AG20443 (cell line): ENCODE measurements at places on chromosomes 16 and 17.

DNA sequence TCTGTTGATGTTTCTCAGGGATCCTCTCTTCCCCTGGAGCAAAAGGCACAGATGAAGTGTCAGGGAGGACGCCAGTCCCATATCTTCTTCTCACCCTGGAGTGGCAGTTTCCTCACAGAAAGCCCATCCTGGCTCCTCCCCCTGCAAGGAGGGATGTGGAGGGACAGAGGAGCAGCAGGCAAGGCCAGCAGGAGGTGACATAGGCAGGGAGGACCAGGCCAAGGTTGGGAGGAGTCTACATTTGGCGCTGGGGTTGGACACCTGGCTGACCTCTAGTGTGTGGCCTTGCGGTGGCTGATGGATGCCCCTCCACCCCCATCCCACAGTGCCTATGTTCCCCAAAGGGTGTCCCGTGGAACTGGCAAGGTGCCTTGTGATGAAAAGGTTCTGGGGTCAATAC lies 125.4 kb downstream of the SEC14L1 start:
- DNase-seq: no peak

DNA sequence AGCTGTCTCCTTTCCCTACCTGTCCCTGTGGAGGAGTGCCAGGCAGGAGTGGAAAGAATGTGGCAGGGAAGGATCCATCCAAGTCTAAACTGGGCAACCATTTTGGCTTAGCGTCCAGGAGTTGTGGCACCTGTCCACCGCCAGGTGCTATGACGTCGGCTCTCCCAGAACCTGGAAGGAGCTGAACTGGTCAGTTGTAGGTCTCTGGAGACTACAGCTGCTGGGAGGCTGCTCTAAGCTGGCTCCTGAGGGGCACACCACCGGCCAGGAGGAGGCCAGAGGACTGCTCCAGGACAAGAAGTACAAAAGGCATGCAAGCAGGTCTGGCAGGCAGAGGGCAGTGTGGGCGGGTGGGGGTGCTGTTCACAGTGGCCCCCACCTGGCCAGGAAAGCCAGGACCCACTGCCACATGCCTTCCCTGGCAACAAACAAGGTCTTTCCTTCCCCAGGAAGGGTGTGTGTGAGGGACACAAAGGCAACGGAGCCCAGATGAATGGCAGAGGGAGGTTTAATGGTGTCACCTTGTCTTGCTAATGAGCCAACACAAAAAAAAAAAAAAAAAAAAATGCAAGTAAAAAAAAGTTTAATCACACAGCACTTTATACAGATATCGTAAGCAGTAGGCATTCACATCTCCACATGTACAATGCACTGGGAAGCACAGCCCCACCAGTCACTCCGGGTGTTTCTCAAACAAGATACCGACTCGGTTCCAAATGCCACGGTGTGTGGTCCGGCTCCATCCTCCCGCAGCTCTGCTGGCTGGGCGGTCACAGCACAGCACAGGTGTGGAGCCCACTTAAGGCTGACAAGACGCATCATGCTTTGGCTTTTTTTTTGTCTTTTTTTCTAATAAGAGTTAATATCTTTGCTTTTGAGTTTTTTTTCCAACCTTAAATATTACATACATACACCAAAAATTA lies 4.8 kb downstream of the SPHK1 start:
- DNase-seq: peak; percentile 30

GRCh38 chr17:78883533-78884131 lies 19.4 kb downstream of the CEP295NL start:
- DNase-seq: peak; percentile 94

GRCh38 chr16:4601036-4601863 lies 13.4 kb downstream of the UBALD1 start:
- peak; percentile 43 for DNase-seq

DNA sequence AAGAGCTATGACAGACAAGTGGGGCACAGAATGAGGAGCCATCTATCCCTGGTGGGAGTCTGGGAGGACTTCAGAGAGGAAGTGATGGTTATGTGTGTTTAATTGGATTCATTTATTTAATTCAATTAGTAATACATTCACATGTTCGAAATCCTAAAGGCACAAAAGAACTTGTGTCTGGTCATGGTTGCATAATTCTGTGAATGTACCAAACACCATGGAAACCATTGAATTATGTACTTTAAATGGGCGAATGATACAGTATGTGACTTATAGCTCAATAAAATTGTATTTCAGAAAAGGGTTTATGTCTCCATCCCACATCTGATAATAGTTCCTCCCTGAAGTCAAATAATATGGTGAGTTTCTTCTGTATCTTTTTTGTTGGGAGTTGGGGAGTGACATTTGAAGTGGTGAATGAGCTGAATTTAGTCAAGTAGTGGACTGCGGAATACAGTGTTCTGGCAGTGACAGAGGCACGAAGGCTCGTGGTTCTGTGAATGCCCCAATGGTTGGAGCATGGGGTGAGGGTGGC lies 19.8 kb upstream of the G6PC1 start:
- no peak for DNase-seq

GRCh38 chr16:26830428-26831127 lies 236.1 kb upstream of the C16orf82 start:
- DNase-seq: no peak

GRCh38 chr17:58533616-58534188 lies 19.3 kb upstream of the MTMR4 start:
- no peak for DNase-seq
